ENCODE measurements at places on chromosomes 7 and 10.

DNA sequence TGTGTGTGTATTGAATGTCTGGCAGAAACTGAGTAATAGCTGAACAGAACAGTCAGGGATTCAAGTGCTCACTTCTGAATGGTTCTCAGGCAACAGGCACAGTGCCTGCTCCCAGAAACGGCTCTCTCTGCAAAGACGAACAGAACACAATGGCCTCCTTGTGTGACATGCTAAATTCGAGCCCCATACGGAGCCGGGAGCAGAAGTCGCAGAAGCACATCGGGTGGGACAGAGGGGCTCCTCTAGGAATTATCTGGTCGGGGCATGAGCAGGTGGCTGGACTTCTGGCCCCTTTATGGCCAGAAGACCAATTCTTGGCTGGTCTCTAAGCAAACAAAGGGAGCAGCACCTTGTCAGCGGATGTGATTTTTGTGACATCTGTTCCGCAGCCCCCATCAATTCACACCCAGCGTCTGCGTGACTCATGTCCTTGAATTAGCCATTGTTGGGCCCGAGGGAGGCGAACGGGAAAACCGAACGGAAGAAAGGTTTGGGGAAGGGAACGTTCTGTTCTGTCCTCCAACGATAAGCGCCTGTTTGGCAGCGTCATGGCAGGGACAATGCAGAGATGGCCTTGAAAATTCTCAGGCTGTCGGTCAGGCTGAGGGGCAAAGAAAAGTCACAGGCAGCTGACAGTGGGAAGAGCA, 47.3 kb upstream of the NPTX2 start:
- no peak for DNase-seq

- no peak for DNase-seq
Observed at GRCh38 chr10:70776455-70777005, 8.6 kb downstream of the TBATA start.

- DNase-seq: no peak
Observed at GRCh38 chr7:77702513-77702912, 6.3 kb downstream of the RSBN1L start.

GRCh38 chr10:24685958-24686540, 37.6 kb downstream of the ARHGAP21 start:
- DNase-seq: no peak

GRCh38 chr7:106371629-106372028, 86.8 kb upstream of the NAMPT start:
- no peak for DNase-seq

- no peak for DNase-seq
Observed at GRCh38 chr7:116713918-116714317, 41.9 kb downstream of the MET start.

- DNase-seq: no peak
Observed at GRCh38 chr7:26293569-26294308, 2.1 kb downstream of the SNX10 start.

DNA sequence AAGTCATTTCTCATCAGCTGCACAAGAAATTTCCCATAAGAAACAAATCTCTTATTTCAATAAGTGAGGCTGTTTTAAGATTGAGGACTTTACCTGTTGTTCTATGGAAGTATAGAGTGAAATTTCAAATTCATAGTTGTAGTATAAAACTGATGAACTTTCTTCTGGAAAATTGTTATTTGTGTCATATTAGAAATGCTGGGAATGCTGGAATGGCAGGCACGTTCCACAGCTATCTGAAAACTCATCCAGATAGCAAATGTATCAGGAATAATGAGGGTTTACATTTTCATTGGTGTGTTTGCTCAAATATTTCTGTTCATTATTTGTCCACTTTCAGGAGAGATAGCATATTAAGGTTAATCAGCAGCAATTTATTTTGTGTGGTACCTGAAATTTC, 40.8 kb downstream of the CPED1 start:
- DNase-seq: no peak

- DNase-seq: no peak
Observed at GRCh38 chr7:52565974-52566373, 469.5 kb upstream of the POM121L12 start.

DNA sequence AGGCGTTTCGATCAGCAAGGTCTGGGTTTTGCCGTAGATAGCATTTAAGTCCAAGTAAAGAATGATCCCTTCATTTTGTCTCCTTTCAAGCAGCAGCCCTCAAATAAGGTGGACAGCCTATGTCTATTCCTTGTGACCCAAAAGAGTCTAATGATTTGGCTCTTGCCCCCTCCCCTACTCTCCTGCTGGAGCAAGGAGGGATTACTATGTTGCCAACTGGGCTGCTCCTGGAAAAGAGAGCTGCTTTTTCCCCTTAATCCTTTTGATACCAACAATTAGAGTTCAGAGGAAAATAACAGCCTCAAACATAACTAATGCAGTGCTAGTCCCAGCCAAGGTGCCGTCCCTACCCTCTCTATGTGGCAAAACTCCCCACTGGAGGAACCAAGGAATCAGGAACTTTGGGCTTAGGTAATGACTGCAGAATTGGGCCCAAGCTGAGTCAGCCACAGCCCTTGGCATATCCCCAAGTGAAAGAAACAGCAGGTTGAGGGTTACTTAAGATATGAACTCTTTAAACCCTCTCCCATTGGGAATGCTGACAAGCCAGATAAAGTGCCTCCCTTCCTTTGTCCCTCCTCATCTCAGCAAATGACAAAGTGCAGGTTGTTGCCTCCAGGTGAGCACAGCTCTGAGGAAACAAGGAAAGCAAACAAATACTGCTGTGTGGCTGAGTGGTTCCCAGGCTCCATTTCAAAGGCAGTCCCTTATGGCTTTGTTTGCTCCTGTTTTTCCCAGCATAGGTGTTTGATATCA, 643.7 kb downstream of the INHBA start:
- DNase-seq: no peak

GRCh38 chr10:58991856-58992255, 184.6 kb upstream of the PHYHIPL start:
- no peak for DNase-seq

- DNase-seq: no peak
Observed at GRCh38 chr10:116132780-116133399, 140.1 kb downstream of the GFRA1 start.

DNA sequence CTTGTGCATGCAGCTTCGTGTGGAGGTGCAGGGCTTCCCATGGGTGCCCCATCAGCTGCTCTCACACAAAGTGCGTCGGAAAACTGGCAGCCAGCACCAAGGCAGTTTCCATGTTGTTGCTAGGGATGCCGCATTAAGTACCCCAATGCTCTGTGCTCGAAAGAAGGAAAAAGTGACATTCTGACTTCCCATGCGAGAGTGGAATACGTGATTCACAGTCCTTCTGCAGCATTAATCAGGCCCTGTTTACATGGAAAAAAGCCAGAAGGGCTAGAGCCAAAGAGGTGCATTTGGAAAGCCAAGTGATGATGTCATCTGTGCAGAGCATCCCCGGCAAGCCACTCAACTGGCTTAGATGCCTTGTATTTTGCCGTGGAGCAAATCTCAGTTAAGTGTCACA, 258.3 kb downstream of the GATA3 start:
- DNase-seq: no peak

- no peak for DNase-seq
Observed at GRCh38 chr7:904847-905246, 28.5 kb downstream of the GET4 start.

- DNase-seq: no peak
Observed at GRCh38 chr7:82616059-82616728, 172.6 kb upstream of the CACNA2D1 start.

GRCh38 chr10:79246606-79247275, 100.5 kb upstream of the PPIF start:
- no peak for DNase-seq

DNA sequence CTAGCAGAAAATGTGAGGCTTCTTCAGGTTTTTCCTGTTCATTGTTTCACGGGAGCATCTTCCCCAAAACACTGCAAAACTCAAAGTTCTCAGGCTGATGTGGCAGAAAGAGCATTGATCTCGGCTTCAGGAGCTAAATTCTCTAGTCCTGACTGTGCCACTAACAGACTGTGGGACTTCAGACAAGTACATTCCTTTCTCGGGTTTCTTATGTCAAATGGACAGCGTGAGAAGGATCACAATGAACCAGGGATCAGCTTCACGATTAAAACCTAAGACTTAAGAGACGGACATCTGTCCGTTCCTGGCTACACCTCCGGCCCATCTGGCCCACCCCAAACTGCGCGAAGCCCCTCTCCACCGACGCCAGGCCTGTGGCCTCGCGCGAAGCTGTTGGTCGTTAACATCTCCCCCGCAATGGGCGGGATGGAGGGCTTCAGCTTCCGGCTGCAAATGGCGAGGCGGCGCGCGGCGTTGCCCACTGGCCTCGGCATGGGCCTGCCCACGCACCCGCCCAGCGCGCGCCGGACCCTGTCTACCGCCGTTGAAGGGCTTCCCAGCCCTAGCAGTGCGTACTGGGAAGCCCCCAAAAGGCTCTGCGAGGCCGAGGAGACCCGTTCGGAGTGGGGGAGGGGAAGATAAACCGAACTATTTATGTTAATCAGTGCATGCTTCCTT, 549 bp upstream of the DDX50 start:
- peak; percentile 65 for DNase-seq

- DNase-seq: no peak
Observed at GRCh38 chr7:22363756-22364422, 6.9 kb upstream of the RAPGEF5 start.

DNA sequence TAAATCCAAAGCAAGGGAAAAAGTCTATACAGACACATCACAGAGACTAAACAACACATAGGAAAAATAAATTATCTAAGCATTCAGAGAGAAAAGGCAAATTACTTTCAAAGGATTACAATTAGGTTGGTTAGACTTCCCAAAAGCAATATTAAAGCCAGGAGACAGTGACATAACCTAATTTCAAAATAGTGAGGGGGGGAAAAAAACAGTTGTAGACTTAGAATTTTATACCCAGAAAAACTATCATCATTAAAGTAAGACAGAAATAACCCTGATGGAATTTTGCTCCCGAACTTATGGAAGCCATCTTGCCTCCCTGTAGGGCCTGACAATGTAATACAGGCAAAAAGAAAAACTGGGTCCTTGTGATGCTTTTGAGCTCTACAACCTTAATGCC, 18.4 kb downstream of the CRPPA start:
- DNase-seq: no peak

- DNase-seq: no peak
Observed at GRCh38 chr10:88161756-88162155, 298.3 kb downstream of the PTEN start.

GRCh38 chr7:5590596-5591277, 167.1 kb upstream of the TNRC18 start:
- no peak for DNase-seq

DNA sequence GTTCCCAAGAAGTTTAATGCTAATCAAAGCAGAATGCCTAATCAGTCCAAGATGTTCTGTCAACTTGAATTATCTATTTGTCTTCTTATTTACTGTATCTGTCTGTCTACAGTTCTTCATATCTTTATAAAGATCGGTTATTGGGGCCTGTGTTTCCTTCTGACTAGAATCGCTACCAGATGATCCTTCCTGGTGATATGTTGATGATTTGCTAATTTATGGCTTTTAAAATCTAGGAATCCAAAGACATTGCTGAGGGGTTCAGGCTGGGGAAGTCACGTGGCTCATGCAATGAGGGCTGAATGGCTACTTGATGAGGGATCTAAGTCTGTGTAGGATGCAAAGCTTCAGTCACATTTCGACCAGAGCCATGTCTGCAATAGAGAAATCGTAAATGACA, 536.3 kb downstream of the KCNMA1 start:
- no peak for DNase-seq

- DNase-seq: no peak
Observed at GRCh38 chr7:100649826-100650565, 6.3 kb downstream of the ACTL6B start.

GRCh38 chr7:36472141-36472729, 82.6 kb downstream of the ANLN start:
- DNase-seq: no peak

DNA sequence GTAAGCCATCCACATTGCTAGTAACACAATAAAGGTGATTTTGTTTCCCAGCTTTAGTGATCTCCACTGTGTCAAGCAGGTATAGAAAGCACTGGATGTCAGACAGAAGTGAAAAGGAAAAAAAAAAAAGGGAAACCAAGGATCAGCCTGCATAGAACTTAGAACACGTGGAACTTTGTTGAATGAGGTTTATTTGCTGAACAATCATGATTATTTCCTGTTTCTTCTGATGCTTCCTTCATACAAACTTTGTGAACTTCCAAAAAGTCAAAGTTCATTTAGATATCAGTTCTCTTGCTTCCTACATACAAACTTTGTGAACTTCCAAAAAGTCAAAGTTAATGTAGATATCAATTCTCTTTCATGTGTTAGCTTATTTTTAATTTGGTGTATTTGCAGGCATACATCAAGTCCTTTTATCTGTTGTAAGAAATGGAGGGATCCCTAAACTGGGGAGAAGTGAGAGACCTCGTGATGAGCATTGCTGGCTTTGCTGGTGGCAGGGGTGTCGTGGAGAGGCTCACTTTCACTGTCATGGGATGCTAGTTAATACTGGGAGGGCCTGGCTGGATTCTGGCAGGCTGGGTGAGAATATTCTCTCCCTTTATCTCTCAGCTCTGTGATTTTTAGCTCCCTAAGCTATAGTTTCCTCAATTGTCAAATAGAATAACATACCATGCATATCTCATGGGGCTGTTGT, 298.4 kb downstream of the INHBA start:
- DNase-seq: no peak

GRCh38 chr7:124152859-124153692, 120.2 kb upstream of the TMEM229A start:
- DNase-seq: peak; percentile 35

GRCh38 chr7:25777969-25778708, 373.9 kb upstream of the NFE2L3 start:
- peak; percentile 21 for DNase-seq

- DNase-seq: no peak
Observed at GRCh38 chr7:84946549-84946948, 240.3 kb downstream of the SEMA3D start.

DNA sequence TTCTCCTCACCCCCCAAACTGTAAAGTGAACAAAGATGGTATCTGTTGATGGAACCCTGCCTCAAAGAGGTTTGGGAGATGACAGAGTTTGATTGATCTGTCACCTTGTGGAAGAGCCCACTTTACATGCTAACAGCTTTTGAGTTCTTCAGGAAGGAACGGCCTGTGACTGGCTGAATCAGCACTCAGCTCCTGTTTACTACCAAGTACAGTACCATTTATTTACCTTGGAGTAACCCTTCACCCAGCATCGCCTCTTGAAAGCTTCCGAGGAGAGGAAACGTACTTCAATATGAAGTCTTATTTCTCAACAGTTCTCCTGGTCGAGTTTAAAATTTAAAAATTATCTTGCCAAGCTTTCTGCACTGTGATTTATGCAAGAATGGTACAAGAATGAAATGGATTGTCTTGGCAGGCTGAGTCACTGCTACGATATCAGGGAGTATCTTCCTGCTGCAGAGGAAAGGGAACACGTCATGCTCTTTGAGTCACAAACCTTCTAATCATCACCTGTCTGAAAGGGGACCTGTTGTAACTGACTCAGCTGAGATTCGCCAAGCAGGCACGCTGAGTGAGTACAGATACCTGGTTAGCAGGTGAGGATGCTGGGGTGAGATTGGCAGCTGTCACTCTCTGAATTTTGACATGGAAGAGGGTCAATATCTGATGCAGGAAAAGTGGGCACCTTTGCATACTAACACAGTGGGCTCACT, 30.1 kb downstream of the KLF6 start:
- DNase-seq: no peak

All from HEK293T (cell line).